SHP77 (cell line): ENCODE measurements at places on chromosomes 2 and 18.

- no peak for DNase-seq
These were observed 819 bp upstream of the KLF11 start for GRCh38 chr2:10042301-10043161.

DNA sequence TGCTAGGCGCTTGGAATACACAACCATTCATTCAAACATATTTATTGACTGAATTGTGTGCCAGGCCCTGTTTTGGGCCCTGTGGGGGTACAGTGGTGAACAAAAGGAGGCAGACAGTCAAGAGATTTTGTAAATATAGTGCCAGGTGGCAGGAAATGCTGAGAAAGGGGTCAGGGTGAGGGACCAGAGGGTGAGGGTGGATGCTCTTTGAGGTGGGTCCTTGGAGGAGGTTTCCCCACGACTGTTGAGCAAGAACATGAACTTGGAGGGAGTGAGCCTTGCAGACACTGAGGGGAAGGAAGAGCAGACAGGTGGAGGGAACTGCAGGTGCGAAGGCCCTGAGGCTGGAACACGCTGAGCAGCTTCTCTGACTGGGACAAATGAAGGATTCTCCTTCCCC is 40.7 kb downstream of the ODC1 start:
- DNase-seq, result no peak

DNA sequence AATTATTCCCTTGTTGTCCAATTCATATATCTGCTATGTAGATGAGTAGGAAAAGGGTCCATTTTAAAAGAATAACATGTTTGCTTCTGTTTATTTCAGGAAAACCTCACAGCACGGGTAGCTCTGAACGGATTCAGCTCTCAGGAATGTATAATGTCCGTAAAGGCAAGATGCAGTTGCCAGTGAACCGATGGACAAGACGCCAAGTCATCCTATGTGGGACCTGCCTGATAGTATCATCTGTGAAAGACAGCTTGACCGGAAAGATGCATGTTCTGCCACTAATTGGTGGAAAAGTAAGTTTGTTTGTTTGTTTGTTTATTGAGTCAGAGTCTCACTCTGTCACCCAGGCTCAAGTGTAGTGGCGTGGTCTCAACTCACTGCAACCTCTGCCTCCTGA is 114.6 kb downstream of the PHLPP1 start:
- DNase-seq, result no peak

GRCh38 chr2:73949802-73950201 is 23.1 kb downstream of the DGUOK start:
- DNase-seq, result no peak

DNA sequence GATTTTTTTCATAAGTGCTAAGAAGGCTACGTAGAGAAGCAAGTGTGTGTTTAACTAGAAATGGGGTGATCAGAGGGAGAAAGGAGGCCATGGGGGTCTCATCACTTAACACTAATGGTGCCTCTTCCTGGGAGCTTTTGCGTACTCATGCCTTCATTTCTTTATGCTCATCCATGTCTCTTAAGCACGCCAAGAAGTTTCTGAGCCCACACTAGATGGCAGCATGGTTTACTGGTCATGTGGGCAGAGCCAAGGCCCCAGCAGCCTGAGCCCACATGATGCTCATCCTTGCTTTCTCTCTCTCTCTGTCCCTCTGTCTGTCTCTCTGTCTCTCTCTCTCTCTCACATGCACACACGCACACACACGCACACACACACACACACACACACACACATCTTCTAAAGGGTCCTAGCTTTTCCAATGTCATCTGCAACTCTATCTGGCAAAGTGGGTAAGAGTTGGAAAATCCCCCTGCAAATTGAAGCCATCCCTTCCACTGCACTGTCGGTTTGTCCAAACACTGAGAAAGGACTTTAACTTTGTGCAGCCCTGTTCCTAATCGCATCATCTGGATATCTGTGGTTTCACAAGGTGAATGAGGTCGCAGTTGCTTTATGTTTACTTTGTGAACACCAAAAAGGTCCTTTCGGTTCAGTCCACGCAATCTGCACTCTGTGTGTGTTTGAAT is 137.1 kb upstream of the CCDC68 start:
- peak; percentile 36 for DNase-seq

DNA sequence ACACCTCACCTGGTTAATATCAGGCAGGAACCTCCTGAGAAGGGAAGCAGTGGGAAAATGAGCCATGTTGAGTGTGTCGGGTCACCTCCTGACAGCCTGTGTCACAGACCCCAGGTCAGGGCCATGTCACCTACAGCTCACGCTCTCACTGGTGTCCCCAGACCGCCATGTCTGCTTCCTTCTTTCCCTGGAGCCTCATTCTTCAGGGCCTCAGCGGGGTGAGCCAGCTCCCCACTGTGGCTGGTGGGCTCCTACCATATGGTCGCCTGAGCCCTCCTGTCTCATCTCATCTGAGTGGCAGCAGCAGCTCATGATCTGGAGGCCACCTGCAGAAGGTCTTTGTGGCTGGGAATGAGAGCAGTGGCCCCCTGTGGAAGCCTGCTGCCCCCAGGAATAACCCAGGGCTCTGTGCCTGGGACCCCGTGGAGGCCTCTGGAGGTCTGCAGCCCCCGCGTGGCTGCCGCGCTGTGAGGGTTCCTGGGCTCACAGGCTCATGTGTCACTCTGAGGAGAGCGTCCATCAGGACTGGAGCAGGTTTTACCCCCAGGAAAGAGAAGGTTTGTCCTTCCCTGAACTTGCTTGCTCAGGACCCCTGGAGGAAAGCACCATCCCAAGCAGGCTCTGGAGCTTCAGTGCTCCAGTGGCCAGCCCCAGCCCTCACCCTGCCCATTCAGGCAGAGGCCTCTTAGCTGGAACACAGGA is 56.4 kb downstream of the FAM168B start:
- no peak for DNase-seq

DNA sequence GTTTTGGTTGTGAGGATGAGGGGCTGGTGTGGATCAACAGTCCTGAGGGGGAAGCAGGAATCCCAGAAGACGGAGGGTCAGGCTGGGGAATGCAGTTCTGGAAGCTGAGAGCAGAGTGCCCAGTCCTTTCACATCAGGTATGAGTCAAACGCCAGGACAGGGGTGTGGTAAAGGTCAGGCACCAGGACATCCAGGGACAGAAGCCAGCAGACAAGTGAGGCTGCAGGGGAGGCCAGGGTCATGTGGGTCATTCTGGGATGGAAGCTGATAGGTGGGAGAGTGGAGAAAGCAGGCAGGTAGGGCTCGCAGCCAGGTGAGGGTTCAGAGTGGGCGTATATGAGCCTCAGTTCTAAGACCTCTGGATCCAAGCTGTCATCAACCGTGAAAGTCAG is 12.8 kb upstream of the GNLY start:
- no peak for DNase-seq

DNA sequence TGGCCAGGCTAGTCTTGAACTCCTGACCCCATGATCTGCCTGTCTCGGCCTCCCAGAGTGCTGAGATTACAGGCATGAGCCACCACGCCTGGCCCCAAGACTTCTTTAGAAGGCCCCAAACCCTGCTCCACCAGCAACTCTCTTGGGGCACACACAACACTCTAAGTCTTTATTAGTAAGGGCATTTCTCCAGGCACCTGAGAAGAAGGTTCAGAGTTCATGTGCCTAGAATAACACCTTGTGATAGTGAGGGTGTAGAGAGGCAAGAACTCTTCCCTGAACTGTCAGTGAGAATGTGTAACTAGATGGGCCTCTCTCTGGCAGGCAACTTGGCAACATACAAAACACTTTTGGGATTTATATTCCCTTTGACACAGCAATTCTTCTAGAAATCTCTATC is 43.8 kb downstream of the SH2D6 start:
- DNase-seq, result no peak

DNA sequence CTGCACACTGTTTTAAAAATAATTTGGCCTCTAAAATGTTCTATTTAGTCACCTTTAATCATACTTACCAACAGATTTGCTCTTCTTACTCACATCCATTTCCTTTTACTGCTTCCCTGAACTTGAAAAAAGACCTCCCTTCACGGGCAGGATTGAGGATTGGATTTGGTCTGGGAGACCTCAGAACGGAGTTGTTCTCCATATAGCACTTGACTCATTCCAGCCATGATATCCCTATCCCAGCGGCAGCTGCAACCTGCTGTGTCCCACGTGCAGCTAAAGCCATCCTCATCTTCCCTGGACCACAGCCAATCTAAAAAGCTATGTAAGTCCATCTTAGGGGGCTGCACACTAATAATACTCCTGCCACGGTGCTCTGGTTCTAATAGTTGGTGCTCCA is 97.0 kb upstream of the PTPRM start:
- DNase-seq, result no peak

- no peak for DNase-seq
These were observed 186.0 kb upstream of the EPHA4 start for GRCh38 chr2:221758076-221758475.

GRCh38 chr18:9323750-9324445 is 10.7 kb upstream of the TWSG1 start:
- no peak for DNase-seq

DNA sequence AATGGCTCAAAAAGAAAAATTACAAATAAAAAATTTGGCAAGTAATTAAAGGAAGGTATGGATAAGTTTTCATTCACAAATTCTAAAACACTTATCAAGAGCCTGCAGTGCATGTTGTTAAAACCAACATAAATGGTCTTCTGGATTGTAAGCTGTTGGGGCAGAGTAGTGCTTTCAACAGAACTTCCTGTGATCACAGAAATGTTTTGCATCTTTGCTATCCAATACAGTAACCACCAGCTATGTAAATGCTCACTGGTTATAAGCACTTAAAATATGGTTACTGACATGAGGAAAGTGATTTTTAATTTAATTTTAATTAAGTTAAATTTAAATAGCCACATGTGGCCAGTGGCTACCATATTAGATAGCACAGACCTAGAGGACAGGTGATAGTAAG is 133.1 kb downstream of the NBAS start:
- no peak for DNase-seq

GRCh38 chr2:180040146-180040925 is 33.2 kb upstream of the CWC22 start:
- no peak for DNase-seq

DNA sequence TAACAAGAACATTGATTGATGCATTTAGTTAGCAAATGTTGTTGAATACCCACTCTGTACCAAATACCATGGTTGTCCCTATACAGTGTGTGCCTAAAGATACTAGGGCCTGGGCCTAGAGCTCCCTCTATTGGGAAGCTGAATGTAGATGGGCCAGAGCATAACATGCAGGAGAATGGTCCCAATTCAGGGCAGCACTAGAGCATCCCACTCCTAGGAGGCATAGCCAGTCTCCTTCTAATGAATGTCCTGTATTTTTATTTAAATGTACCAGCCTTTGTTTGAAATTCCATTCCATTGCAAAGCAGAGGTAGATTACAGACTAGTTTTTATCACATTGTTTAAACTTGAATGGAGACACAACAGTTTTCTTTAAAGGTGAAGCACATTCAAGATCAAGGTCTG is 90.6 kb downstream of the FEZ2 start:
- DNase-seq, result peak; percentile 61

DNA sequence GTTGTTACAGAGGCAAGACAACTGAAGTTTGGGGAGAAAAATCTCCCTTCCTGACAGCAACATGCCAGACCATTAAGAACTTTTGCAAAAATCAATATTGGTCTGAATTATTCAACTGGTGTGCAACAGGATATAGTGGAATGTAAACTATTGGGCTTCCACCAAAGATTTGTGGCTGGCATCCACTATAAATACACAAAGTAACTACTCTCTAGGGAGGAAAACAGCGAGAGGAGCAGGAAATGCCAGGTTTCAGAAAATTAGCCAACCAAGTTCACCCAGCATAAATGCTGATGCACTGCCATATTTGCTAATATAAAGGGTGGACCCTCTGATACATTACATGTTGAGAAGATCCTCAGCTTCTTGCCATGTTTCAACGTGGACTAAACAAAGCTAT is 267.6 kb upstream of the LYPD1 start:
- no peak for DNase-seq

GRCh38 chr2:29245742-29246382 is 130.6 kb downstream of the CLIP4 start:
- no peak for DNase-seq

DNA sequence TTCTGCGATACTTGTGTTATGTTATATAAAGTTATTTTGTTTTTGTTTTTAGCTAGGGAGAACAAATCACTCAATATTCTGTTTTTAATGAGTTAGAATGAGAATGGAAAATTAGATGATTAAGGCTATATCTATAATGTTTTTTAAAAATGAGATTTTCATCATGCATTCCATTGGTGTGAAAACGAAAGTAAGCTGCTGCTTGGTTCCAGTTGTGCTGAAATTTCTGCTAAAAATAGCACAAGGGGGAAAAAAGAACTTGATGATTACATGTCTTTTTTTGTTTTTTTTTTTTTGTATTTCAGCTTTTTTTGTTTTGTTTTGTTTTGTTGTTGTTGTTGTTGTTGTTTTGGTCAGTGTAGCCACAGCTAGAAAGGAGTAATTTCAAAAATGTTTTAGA is 242.6 kb upstream of the KCNJ3 start:
- no peak for DNase-seq

DNA sequence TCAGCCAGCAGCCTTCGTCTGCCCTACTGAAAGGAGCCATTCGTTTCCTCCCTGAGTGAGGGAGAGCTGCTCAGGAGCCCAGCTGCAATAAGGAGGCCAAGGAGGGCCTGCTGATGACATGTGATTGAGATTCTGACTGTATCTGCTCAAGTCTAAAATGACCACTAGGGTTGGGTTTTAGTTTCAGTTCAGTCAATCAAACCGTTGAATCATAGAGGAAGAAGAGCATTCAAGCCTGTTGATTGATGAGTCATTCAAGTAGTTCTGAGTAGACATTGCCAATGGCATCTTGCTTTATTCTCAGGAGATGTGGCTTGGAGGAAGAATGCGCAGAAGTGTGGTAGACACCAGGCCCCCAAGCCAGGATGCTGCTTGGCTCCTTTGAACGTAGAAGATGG is 19.9 kb upstream of the BCL2L11 start:
- DNase-seq, result no peak

GRCh38 chr2:73034661-73035375 is 36.7 kb downstream of the SFXN5 start:
- DNase-seq, result no peak

GRCh38 chr2:98072442-98072841 is 14.5 kb upstream of the VWA3B start:
- DNase-seq, result no peak

GRCh38 chr18:8949206-8949605 is 153.3 kb upstream of the NDUFV2 start:
- peak; percentile 6 for DNase-seq

- peak; percentile 32 for DNase-seq
These were observed 324.5 kb upstream of the EPHA4 start for GRCh38 chr2:221896505-221897151.

GRCh38 chr18:44654573-44654972 is 26.1 kb upstream of the SETBP1 start:
- DNase-seq, result no peak

- DNase-seq, result no peak
These were observed 53.4 kb downstream of the SLC40A1 start for GRCh38 chr2:189527041-189527750.

GRCh38 chr2:112709703-112710102 is 11.1 kb upstream of the NT5DC4 start:
- DNase-seq, result no peak
